NCI-H1436 treated with DMSO at 0.1 percent for 48 hours (cell line): ENCODE measurements at places on chromosomes 1 and 21.

GRCh38 chr1:228862542-228863505, 127.5 kb downstream of the RHOU start:
- no peak for DNase-seq

DNA sequence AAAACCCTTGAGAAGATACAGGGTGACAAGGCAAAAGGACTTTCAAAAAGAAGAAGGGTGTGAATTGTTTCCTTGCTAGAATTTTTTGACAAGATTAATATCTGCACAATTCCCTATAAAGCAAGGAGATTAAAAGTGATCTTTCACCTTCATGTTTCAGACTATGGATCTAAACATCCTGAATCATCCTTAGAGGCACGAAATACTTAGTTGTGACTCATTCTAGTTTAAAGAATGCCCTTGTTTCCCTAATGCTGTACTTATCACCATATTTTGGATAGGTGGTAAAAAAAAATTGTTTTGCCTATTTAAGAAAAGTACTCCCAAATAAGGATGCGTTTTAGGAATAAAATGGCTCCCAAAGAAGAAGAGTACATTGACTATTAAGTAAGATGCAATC, 415.1 kb downstream of the LRRIQ3 start:
- DNase-seq = no peak

- no peak for DNase-seq
Measured at GRCh38 chr21:31752352-31752751, 20.4 kb upstream of the SCAF4 start.

DNA sequence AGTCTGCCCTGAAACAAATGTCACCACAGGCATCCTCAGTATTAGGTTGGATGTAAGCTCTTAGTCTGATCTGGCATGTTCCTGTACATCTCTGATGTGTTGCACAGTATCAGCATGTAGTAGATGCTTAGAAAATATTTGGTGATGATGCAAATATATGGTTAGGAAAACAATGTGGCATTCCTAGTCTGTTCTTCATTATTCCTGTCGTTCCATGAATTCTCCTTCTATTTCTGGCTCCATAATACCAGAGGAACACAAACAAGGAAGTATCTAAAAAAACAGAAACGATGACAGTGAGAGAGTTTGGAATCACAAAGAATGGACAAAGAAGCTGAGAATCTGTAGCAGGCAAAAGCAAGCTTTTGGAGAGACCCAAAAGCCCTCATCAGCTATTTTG, 236.6 kb downstream of the HHAT start:
- DNase-seq = no peak

GRCh38 chr1:22231995-22232690, 89.2 kb upstream of the WNT4 start:
- DNase-seq = no peak

DNA sequence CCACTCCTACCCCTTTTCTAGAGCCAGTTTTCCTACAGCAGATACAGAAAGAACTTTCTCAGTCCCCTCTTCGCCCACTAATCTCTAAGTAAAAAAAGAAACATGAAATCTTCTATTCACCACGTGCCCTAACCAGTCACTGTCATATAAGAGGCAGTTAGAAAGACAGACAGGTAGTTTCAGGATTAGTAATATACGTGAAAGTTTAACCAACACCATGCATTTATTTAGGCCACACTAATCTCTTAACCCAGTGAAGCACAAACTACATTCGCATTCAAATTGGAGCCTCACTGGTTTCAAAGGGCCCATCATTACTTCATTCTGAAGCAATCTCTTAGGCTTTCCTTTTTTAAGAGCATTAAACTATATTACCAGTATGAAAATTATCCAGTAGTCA, 10.1 kb downstream of the GPATCH2 start:
- no peak for DNase-seq

DNA sequence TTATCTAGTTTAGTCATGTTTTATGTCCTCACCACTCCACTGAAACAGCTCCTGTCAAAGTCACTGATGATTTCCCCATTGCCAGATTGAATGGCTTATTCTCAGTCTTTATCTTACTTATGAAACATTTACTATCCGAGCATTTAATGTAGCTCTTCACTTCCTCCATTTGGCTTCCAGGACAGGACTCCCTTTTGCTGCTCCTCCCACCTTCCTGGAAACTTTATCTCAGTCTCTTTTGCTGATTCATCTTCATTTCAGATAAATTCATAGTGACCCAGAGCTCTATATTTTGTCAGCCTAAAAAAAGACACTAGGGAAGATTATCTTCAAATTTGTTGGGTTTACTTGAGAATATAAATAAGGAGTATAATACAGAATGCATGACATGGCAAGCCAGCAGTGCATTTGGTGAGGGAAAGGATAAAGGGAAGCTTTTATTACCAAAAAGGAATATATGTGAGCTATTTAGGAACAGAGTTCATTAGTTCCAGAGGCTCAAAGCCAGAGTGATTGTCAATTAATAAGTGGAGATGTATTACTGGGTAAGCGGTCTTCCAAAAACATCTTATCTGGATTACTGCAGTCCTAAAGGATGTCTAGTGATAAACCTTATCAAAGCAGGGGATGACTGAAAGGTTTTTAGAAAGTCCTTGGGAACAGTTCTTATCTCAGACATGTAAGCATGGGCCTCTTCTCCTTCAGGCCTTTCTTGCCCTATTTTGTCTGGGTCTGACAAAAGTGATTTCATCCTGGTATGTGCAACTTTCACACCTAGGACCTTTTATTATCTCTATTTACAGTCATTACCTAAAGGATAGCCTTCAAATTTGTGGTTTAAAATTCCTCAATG, 25.6 kb downstream of the IL23R start:
- DNase-seq = no peak

DNA sequence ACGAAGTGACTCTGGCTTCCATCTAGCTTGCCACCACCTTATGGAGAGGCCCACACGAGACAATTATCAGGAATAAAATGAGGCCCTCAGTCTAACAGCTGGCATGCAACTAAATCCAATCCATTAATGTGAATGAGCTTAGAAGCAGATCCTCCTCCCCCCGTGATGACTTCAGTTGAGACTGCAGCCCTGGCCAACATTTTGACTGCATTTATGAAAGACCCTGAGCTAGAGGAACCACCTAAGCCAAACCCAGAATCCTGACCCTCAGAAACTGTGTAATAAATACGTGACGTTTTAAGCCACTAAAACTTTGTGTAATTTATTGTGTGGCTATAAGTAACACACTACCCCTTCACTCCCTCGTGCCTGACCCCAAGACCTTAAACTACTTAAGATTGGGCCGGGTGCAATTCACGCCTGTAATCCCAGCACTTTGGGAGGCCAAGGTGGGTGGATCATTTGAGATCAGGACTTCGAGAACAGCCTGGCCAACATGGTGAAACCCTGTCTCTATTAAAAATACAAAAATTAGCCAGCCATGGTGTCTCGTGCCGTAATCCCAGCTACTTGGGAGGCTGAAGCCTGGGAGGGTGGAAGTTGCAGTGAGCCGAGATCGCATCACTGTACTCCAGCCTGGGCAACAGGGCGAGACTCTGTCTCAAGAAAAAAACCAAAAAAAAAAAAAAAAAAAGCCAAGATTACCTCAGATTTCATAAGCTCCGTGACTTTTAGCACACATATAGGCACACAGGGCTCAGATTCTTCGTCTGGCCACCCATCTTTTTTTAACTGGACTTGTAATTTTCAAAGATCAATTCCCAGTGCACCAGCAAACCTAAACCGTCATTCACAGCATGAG, 72.5 kb downstream of the ENAH start:
- no peak for DNase-seq

DNA sequence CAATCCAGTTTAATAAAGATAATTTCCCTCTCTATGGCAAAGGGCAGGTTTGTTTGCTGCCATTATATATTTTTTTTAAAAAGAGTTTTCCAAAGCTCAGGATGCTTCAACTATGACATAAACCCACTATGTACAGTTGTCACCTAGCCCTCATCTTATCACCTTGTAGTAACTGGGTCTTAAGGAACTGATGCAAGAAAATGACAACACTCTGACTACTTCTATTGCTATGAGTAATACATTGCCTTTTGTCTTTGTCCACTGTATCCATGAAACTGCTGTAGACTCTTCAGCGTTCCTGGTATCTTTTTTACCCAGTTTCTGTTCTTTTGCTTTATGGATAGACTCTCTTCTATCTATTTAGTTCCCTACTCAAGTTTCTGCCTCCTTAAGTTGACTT, 586.5 kb downstream of the NEGR1 start:
- no peak for DNase-seq

GRCh38 chr21:41965045-41965444, 11.2 kb upstream of the C2CD2 start:
- DNase-seq = no peak

- no peak for DNase-seq
Measured at GRCh38 chr21:25369524-25370300, 237.6 kb downstream of the MRPL39 start.

- DNase-seq = no peak
Measured at GRCh38 chr1:236471653-236472052, 52.1 kb upstream of the LGALS8 start.

DNA sequence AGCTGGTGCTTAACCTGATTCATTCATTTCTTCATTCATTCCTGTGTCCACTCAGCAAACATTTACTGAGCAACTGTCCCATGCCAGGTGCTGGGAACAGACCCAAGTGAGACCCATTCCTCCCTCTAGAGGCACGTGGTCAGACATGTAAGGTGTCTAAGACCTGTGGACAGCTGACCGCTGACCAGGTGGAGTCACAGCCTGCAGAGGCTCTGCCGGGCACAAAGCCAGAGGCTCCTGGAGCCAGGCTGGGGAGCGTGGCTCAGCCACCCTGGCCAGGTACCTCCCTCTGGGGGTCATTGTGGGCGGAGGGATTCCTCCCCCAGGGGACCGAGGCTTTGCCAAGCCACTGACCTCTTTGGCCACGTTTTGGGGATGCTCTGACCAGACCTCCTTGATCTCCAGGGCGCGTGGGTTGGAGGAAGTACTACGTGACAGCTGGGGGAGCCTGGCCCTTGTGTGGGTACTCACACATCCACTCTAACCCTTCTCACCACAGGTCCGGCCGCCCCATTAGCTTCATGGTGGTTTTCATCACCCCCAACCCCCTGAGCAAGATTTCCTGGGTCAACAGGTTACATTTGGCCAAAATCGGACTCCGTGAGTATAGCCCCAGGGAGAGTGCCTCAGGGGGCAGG, 100.3 kb downstream of the ARHGEF10L start:
- DNase-seq = no peak

GRCh38 chr1:30872033-30872947, 36.3 kb downstream of the SDC3 start:
- DNase-seq = no peak

DNA sequence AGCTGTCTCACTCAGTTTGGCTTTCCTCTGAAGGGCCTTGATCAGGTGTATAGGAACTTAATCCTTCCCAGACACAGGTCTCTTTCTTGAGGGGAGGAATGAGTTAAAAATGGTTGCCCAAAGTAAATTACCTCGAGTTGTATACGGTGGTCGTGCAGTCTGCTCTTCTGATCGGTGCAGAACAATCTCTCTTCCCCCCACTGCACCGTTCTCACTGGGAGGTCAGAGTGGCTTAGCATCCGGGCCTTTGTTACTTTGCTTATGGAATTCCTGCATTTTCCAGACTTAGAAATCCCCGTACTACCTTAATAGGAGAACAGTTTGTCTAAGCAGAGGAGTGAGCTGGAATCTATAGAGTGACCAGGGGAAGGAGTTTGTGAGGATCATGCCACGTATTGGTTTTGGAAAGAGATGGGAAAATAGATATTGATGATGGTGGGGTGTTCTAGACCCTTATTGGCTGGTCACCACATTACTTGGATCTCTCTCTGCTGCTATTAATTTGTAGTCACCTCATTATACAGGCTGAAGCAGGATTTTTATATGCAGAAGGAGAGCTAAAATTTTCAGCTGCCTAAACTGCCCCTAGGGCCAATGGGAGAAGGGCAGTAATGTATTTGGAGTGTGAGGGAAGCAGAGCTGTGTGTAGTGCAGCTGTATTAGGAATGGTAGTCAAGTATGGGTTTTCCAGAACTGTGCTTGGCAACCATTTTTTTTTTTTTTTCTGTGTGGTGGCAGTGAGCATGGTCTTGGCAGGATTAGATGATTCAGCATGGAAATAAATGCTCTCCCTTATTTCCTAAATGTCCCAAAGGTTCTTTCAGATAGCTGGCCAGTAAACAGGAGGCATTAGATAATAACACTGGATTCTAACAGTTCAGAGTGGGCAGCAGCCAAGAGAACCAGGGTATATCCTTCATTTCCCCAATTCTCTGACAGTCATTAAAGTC, 81.5 kb downstream of the NDUFS5 start:
- DNase-seq = no peak

DNA sequence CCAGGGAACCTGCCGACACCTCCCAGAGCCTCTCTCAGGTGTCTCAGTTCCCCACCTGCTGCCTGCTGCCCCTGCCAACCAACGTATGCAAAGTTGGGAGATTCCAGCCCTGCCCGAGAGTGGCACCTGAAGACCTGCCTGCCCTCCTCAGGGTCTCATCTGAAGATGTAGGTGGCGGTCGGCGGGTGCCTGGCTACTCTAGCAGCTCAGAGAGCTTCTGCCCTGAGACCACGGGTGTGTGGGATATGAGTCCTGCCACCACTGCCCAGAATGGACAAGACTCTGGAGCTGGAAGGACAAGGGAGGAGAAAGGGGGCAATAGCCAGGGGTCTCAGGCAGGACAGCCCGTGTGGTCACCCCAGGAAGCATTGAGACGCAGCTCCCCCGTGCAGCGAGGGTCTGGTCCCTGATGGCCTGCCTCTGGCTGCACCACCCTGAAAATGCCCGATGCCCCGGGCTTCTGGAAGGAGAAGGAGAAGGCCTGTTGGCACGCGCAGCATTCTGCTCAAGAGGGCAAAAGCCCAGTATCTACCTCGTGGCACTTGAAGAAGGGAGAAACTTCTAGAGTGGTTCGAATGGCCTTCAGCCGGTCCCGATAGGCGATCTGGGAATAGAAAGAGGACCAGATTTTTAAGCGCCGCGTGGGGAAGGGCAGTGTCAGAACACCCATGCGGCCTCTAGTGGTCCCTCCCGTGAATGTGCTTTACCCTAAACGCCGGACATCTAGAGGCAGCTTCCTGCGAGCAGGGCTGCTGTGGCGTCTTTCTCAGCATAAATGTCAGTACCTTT, 88.8 kb downstream of the STUM start:
- DNase-seq = no peak

- DNase-seq = no peak
Measured at GRCh38 chr1:156852418-156852874, 6.5 kb downstream of the INSRR start.

DNA sequence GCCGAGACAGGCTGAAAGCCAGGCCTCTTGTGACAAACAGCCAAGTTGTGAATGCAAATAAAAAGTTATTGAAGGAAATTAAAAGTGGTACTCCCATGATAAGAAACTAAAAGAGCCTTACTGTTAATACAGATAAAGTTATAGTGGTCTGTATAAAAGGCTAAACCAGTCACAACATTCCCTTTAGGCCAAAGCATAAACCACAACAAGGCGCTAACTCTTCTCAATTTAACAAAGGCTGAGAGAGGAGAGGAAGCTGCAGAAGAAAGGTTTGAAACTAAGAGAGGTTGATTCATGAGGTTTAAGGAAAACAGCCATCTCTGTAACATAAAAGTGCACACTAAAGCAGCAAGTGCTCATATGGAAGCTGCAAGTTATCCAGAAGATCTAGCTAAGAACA, 10.7 kb downstream of the C1orf105 start:
- DNase-seq = no peak
